ENCODE measurements at places on chromosomes 12 and 14. TPM values are rescaled to one million over a fixed set of nuclear protein-coding genes. Genes with fewer than 3 reads are reported as not detected.

GPR162 gene
- 4.2 TPM for total RNA-seq

TGM1 gene
- 1.6 TPM for total RNA-seq

DNA sequence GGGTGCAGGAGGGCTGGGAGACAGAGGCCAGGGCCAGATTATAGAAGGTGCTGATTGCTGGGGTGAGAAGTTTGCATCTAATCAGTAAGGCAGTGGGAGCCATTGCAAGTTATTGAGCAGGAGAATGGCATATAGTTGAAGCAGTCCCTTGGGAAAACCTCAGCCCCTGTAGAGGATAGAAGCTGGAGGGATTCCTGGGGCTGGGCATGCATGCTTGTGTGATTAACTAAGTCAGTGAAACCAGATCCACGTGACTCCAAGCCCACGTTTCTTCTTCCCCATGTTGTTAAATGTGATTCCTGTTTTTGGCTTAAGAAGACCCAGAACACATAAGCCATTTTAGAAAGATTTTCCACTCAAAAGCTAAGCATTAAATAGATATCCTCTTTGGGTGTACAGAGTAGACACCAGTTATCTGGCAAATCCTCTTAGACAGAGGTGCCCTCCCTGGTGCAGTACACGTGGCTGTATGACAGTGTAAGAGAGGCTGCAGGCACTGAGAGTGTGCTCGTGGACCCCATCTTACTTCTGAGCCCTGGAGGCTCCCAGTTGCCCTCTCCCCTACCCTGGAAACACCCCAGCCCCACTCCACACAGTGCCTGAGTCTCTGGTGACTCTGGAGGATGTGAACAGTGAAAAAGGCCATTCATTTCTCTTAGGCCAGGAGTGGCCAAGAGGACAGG lies 3.2 kb downstream of the C14orf132 start:
- no peak for DNase-seq

STXBP6 gene
- total RNA-seq: 2.6 TPM

DNA sequence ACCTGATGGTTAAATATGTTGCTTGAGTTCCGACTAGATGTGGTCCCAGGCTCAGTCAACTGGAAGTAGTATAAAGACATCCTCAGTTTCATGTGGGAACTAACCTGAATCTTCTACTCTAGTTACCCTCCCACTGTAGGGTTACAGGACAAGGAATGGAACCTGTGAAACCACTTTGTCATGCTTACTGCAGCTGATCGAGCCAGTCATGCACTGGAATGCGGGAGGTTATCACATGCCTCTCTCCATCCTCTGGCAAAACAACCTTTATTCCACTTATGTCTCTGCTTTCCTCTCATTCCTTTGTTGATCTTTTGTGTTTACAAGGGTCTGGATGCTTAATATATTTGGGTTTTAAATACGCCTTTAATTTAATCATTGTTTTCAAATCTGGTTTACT lies 111.9 kb upstream of the DDHD1 start:
- DNase-seq: no peak

GRCh38 chr12:4448943-4449850 lies 3.6 kb upstream of the FGF6 start:
- no peak for DNase-seq

TAS2R42 gene
- total RNA-seq: not detected

TTC9 gene
- 7.5 TPM for total RNA-seq

- DNase-seq: no peak
Measured at GRCh38 chr12:50725011-50725942, 38.6 kb upstream of the ATF1 start.

Data from breast epithelium (tissue), 4 donors.